ENCODE measurements at places on chromosomes 13 and 19.

DNA sequence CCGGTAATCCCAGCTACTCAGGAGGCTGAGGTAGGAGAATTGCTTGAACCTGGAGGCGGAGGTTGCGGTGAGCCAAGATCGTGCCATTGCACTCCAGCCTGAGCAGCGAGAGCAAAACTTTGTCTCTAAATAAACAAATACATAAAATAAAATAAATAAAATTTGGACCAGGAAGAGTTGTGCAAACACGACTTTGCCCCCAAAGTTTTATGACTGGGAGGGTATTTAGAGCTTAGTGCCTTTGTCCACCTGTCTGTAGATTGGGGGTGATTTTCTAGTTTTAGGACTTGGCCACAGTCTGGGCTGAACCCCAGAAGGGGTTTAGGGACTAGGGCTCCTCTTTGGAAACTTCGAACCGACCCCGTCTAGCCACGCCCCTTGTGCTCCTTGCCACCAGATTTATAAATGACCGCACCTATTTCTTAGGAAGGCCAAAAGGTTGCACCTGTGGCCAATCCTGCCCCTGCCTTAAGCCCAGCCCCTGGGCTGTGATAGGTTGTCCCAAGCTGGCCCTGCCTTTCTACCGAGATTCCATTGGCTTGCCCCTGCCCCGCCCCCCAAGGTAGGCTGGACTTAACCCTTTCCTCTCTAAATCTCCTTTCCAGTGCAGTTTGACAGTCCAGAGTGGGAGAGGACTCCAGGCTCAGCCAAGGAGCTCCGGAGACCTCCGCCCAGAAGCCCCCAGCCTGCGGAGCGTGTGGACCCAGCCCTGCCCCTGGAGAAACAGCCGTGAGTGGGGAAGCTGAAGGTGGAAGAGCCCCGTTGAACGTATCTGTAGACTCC is 5.3 kb downstream of the SHD start:
- no peak for DNase-seq

DNA sequence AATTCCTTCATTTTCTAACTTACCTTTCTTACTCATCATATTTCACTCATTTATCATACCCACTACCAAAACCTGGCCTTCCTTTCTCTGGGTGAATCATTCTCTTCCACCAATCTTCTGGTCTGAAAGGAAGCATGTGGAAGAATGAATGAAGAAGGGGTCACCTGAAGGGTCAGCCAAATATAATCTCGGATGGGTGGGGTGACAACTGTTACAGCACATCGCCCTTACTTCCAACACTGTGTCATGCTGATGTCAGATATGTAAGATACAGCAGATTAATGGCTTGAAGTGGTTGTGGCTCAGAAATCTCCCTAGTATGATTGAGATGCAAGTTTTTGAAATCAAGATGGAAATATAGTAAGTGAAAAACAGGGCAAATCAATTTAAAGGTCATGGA is 401.7 kb upstream of the HTR2A start:
- no peak for DNase-seq

GRCh38 chr13:110413676-110414040 is 106.6 kb downstream of the COL4A2 start:
- DNase-seq: no peak

DNA sequence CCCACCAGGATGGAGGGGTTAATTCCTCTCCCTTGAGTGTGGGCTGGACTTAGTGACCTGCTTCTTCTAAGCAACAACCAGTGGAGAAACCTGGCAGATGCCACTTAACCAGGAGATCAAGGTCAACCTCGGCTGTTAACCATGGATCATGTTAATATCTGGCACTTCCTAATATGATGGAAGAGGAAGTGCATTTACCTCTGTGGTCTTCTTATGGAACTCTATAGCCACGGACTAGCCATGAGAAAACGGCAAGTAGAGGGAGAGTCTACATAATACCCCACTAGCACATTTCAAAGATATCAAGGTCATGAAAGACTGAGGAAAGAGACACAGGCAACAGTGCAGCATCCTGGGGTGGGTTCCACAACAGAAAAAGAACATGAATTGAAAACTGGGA is 31.4 kb downstream of the MLLT1 start:
- DNase-seq: no peak

DNA sequence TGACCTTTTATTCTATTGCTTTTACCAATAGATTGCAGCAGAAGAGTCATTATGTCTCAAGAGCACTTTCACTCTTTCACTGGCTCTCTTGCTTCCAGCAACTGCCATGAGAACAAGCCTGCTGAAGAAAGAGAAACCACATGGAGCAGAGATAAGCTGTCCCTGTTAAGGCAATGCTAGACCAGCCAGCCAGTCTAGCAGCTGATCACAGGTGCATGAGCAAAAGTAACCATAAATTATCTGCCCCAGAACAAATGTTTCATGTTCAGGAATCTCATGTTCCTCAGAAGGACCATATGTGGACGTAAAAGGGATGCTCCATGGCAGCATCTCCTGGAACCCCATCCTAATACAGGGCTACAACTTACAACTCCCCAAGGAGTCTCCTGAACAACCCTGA is 20.4 kb upstream of the DCLK1 start:
- no peak for DNase-seq

DNA sequence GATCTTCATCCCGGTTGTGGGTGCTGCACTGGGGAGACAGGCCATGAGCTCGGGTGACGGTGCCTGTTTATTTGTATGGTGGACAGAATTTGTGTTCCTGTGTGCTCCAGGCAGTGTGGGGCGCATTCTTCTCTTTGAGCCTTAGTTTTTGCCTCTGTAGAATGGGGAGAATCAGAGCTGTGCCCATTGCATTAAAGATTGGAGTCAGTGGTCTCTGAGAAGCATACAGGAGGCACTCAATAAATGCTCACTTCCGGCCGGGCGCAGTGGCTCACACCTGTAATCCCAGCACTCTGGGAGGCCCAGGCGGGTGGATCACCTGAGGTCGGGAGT is 23.0 kb downstream of the NFIC start:
- no peak for DNase-seq

DNA sequence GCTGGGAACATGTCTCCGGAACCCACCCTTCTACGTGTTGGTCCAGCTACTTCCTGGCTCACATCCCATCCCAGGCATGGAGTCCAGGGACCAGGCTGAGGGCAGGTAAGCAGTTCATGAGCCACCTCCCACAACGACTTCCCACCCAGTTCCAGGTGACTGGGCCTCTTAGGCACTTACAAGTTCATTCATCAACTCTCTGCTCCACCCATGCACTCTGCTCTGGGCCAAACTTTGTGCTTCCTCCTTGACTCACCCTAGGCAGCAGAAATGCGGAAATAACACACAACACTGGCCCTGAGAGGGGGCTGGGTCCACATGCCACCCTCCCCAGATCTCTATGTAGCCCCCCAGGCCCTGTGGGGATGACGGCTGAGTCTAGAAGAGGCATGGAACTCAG is 20.5 kb downstream of the IQCN start:
- DNase-seq: no peak

GRCh38 chr19:55383279-55384130 is 587 bp downstream of the TMEM238 start:
- DNase-seq: no peak

- DNase-seq: no peak
These were observed 12.1 kb downstream of the SOX1 start for GRCh38 chr13:112078879-112079531.

DNA sequence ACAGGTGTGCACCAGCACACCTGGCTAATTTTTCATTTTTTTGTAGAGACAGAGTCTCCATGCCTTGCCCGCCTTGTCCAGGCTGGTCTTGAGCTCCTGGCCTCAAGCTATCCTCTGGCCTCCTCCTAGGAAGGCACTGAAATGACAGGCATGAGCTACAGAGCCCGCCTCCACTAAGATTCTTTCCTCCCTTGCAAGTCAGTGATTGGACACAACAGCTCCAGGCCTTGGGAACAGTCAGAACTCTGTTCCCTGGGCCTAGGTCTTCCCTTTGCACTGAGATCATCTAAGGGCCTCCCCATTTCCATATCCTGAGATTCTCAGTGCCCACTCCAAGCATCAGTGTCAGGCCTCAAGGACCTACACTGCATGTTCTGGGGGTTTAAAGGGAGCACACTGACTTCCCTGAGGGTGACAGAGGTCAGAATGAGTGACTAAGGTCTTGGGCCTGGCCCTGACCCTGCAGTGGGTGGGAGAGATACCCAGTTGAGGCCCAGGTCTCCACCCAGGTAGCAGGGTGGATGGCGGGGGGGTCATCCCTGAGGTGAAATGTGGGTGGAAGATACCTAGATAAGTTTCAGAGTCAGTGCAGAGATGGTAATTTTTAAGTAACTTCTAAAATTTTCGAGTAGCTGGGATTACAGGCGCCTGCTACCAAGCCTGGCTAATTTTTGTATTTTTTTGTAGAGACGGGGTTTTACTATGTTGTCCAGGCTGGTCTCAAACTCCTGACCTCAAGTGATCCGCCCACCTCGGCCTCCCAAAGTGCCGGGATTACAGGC is 17.3 kb upstream of the ERCC1 start:
- DNase-seq: no peak

GRCh38 chr19:5536337-5536894 is 31.3 kb downstream of the TINCR start:
- DNase-seq: no peak

- DNase-seq: no peak
These were observed 15.9 kb downstream of the BCAM start for GRCh38 chr19:44824761-44825160.

DNA sequence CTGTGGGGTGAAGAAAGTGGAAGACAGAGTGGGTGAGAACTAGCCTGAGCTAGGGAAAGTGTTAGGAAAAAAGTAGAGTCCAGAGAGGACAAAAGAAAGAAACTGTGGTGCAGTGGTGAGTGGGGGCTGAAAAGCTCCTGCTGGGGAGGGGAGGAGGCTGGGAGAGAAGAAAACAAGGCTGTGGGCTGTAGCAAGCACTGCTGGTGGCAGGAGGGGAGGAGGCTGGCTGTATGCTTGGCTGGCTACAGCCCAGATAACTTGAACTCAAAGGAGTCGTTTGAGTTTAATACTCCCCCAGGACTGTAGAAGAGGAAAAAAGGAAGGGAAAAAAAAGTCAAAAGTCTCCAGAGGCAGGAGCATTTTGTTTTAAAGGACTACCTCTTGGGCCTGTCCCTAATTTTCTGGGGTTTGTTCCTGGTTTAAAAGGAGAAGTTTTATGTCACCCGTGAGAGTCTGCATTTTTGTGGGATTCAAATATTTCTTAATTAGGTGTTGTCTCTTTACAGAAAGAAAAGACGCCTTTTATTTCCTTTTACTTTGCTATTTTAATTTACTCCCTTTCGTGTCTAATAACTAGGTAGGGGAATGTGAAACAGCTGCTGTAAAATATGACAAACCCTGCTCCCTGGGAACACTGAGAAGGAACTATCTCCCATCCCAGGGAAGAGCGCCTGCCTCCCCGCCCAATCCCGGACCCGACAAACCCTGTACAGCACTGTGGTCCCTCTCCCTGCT is 21.7 kb downstream of the ZIC5 start:
- no peak for DNase-seq

GRCh38 chr13:32159137-32159869 is 127.7 kb downstream of the FRY start:
- no peak for DNase-seq

- DNase-seq: no peak
These were observed 1730.1 kb downstream of the SLITRK5 start for GRCh38 chr13:89401264-89401675.

DNA sequence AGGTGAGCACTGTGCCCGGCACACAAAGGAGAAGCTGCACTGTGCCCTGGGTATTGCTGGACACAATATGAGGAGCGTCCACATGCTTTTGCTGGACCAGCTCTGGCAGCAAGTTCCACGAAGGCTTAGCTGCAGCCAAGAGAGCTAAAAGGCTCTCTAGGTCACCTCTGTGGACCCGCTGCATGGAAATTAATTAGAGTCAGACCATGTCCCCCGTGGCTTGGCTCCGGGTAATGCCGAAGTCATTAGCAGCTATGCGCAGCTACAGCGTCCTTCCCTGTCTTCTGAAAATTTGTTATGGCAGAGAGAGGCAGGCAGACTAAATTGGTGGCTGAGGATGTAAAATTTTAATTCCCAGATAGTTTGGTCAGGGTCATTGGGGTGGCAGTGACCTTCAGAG is 271.5 kb downstream of the SLC7A1 start:
- no peak for DNase-seq

- DNase-seq: no peak
These were observed 11.4 kb upstream of the SEMA6B start for GRCh38 chr19:4570916-4571304.

- no peak for DNase-seq
These were observed 10.4 kb downstream of the SAMD4B start for GRCh38 chr19:39352381-39353255.

- no peak for DNase-seq
These were observed 3.6 kb upstream of the FAM124A start for GRCh38 chr13:51218626-51219025.

GRCh38 chr13:94182185-94182761 is 297.2 kb downstream of the DCT start:
- no peak for DNase-seq

DNA sequence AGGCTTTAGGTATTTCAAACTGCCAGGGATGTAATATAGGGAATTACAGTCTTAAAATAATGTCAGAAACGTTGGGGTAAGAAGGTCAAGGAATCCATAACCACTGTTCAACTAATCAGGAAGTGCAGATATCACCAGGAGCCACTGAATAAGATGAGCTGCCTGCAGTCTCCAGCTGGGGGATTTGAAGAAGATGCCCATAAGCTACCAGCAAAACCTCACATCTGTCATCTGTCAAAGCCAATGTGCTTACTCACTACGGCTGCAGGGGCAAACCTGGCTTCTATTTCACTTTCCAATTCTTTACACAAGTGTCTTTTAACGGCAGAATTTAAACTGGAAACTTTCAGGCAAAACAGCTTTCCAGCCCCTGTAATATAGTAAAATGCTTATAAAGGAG is 1410.1 kb upstream of the ATXN8OS start:
- no peak for DNase-seq

DNA sequence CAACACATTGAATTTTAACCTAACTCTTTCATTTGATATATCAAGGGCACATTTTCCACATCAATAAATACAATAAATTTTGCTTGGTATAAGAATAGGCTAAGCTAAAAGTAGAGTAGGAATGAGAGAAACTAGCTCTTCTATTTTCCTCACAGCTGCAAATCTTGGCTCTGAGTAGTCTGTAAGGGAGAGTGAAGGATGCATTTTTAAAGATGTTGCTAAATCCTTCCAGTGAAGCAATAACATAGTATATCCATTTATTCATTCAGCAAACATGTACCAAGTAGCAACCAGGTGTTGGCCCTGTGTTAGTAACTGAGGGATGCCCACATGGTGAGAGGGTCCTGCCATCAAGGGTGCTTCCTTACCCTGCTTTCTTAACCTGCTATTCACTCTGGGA is 799.9 kb downstream of the PCDH9 start:
- DNase-seq: no peak
